ENCODE measurements at places on chromosomes 7 and 10.

DNA sequence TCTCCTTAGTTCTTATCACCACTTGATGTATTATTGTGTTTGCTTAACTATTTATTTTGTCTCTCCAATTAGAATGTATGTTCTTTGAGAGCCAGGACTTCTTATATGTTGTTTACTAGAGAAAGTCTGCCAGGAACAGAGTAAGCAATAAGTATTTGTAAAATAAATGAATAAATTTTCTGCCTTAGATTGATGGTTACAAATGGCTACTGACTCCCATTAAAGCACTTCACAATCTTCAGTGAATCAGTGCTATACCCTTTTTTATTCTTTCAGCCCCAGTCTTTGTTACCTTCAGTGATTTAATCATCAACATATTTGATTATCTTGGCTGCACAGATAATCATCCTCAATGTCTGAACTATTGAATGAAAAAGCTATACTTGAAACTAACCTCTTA, 197.1 kb upstream of the TMEM196 start:
- no peak for DNase-seq

- no peak for DNase-seq
Measured at GRCh38 chr7:85554236-85555178, 367.7 kb upstream of the SEMA3D start.

GRCh38 chr7:129909669-129910068, 43.1 kb downstream of the UBE2H start:
- no peak for DNase-seq

DNA sequence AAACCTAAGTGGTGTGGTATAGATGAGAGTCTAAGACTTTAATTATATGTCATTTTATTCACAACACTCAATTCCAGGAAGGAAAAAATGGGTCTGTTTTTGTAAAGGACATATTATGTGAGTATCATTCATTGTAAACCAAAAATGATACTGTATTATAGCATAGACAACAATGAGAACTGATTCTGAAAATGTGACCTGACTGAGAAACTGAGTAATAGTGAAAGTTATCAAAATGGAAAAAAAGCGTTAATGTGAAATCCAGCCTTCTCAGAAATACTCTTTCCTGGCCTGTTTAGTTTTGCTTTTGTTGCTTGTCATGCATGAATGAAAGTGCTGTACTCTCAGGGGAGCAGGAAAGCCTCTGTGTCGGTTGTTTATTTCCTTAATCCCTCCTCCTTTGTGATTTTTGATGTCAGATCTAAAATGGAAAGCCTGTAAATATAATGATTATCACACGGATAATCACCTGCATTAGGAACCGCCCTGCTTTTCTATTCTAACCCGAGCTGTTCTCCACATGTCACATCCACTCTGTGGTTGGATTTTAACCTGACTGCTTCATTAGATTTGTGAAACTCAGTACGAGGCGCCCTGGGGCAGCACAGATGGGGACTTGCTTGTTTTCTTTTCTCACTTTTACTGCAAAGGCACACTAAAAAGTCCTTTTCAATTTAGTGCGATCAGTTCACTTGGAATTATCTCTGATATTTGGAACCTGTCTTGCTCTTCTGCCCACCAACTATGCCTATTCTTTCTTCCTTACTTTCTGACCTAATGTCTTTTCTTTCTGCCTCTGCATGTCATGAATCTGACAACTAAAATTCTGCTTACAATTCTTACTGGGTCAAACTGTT, 240.9 kb upstream of the KAT6B start:
- DNase-seq, result no peak

GRCh38 chr10:48551861-48552591, 52.8 kb downstream of the ARHGAP22 start:
- no peak for DNase-seq

GRCh38 chr10:59073456-59074053, 102.9 kb upstream of the PHYHIPL start:
- no peak for DNase-seq

DNA sequence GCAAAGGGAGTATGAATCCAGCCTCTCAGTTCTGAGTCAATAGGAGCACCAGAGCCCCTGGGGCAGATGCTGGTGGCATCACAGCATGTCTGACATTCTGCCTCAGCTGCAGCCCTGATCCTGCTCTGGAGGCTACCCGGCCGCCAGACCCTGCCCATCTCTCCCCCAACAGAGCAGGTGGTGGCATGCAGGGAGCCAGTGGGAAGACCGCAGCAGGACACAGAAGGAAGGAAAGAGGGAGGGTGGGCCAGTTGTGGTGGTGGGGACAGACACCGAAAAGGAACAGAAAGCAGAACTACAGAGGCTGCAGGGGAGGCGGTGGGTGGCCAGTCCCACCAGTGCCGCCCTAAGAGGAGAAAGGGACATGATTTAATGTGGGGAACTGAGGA, 35.3 kb downstream of the BLNK start:
- no peak for DNase-seq

GRCh38 chr10:22599048-22599561, 115.3 kb downstream of the PIP4K2A start:
- DNase-seq, result no peak

DNA sequence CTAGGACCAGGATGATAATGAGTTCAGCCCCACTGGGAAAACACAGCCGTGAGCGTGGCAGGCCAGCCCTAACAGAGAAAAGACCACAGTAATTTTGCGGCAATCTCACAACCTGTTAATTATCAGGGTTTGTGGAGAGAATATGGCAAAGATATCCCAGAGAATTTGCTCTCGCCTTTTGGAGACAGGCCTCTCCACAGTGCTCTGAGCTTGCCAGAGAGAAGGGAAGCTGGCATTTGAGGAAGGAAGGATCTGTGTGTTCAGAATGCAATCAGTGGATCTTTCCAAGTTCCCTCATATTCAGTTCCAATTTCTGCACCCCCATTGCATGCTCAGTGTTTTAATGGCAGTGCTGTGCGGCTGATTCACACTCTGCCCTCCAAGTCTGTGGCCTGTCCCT, 60.2 kb downstream of the PLPP4 start:
- DNase-seq, result no peak

GRCh38 chr7:130789436-130789835, 55.4 kb upstream of the KLF14 start:
- DNase-seq, result no peak

GRCh38 chr10:118745056-118745455, 9.7 kb downstream of the CACUL1 start:
- DNase-seq, result no peak

GRCh38 chr7:69864822-69865221, 266.5 kb downstream of the AUTS2 start:
- DNase-seq, result no peak

GRCh38 chr10:77946084-77946483, 19.5 kb upstream of the DLG5 start:
- DNase-seq, result no peak

DNA sequence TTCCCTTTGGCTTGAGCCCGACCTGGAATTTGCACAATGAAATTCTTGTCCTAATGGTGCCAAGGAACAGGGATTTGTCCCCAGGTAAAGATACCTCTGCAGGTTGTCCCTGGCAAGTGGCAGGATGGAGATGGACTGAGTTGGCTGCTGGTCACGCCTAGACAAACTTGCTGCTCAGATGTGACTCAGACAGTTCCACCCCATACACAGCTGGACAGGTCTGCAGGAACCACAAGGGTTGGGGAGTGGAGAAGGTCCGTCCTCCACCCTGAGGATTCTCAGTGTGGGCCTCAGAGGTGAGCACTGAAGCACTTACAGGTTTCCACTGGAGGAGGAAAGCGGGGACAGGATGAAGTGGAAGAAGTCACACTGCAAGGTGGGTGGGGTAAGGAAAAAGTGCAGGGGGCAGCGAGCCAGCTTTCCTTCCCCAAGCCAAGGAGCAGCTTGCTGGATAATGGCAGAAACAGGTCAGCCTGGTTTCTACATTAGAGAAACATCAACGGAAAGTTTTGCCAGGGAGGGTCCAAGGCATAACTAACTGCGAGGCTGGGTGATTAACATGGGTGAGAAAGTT, 20.5 kb downstream of the ITPRIP start:
- DNase-seq, result no peak

GRCh38 chr7:141151746-141152145, 77.9 kb downstream of the TMEM178B start:
- DNase-seq, result no peak

GRCh38 chr7:36064676-36065075, 88.4 kb upstream of the EEPD1 start:
- no peak for DNase-seq

- no peak for DNase-seq
Measured at GRCh38 chr7:108603656-108604306, 34.1 kb downstream of the DNAJB9 start.

GRCh38 chr7:106089647-106090046, 22.5 kb downstream of the SYPL1 start:
- DNase-seq, result no peak

- no peak for DNase-seq
Measured at GRCh38 chr10:58952747-58953466, 223.5 kb upstream of the PHYHIPL start.

DNA sequence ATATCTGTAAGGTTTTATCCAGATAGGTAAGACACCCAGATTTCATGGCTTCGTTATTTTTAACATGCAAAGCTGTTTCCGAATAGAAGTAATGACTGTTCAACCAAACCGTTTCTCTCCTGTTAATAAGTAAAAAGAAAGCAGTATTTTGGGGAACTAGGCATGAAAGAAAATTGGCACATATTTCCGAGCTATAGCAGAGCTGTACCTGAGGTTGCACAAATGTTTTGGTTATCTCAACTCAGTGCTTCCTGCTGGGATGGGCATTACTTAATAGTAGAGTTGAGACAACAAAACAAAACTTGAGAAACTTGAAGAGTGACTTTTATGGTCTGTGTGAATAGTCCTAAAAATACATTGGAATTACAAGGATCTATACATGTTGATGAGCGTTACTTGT, 564.3 kb upstream of the SORCS1 start:
- no peak for DNase-seq

DNA sequence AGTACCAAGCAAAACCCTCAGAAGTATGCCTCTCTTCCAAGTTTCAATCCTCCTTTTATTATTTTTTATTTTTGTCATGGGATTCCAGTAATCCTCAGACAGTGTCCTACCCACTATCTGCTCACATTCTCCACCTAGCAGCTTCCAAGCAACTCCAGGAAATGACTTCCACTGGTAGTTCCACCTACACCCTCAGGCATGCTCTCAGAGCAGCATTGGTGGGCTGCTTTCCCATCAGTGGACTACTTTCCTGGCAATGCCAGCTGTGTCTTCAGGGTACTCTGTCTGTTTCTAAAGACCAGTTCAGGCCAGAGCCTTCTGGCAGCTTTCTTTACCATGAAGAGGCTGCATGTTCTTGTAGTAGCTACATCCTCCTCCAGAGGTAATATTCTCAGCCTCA, 244.0 kb downstream of the HGF start:
- DNase-seq, result no peak

DNA sequence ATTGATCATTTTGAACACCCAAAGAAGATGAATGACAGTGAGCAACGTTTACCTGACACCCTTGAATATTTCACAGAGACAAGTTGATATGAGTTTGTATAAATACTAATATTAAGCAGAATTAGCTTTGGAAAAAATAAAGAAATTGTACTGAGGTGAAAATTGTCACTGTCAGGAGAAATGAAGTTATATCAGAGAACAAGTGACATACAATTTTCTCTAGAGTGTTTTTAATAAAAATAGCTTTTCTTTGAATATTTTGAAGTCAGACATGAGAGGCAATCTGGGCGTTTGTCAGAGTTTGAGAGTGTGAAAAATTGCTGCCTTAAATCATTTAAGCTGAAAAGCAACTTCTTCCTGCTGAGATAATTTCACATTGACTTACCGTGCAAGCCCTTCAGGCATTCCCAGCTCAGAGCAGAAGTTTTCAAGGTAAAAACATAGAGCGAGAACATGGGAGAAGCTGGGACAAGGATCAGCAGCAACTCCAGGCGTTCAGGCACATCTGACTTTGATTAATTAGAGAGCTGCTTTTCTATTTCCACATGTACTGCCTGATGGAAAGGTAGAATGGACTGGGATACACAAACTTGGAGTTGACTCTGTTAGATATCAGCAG, 535.9 kb downstream of the TFEC start:
- DNase-seq, result no peak

DNA sequence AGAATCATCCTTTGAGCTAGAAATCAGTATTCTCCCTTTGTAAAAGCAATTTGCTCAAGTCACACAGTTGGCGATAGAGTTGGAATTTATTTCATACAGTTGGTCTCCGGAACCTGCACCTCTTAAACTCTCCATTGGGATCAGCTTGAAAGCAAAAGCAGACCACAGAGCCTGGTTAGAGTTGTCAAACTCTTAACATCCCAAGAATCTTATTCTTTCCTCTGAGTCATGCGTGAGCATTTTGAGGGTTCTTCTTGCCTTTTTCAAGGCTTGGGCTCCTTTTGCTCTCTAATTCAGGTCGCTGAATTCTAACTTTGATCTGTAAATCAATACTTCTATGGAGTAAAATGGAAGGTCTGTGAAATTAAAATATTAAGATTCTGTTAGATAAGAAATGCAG, 19.6 kb upstream of the SCIN start:
- no peak for DNase-seq

DNA sequence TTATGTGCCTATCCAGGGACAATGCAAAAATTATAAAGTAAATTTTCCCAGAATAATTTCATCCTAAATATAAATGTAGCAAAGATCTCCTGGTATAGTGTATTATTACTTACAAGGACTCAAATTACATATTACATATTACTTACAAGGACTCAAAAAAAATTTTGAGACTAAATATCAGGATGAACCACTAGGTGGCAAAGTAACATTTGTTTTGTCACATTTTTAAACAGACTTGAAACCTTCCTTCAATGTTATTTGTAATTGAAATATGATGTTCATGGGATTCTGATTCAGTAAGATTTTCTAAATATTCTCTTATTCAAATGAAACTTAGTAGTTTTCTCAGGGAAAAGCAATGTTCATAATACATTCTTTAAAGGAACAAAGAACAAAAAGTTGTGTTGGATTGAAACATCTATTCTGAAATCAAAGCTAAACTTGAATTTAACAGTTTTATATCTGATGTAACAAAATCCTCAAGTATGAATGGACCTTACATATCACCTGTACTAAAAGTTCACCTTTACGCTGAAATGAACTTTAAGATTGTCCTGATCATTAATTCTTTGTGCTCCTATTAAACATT, 74.3 kb upstream of the GNAI1 start:
- DNase-seq, result no peak

DNA sequence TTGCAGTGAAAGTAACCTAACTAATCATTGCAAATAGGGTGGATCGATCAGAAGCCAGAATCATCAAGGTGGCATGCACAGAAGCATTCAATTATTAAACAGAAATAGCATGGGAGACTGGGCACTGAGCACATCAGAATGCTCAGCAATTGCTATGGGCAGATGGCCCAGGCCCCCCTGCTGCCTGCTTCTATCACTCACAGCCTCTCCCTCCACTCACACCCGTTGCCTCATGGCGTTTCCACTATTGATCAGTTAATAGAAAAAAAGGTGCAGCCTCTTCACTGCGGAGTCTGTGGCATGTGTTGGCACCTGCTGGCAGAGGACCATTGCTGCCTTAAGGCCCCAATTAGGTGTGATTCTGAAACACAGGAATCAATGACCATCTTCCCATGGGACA, 11.2 kb upstream of the HTR5A start:
- no peak for DNase-seq
